ENCODE measurements at places on chromosomes 5 and 9.

GRCh38 chr5:168714046-168714445 is 134.9 kb upstream of the PANK3 start:
- no peaks in the 10 kb centered on the region for H3K36me3 ChIP-seq
- no peak overlapping the region for H3K4me3 ChIP-seq
- peak overlapping the region; percentile 69 for H3K27ac ChIP-seq

- no peak overlapping the region for H3K27ac ChIP-seq
- peaks cover 9% of the 10 kb centered on the region for H3K4me1 ChIP-seq
- H3K27me3 ChIP-seq: no peaks in the 10 kb centered on the region
- peaks cover 17% of the 10 kb centered on the region for H3K36me3 ChIP-seq
- no peak for DNase-seq
Observed at GRCh38 chr9:77316058-77316457, 138.7 kb downstream of the VPS13A start.

DNA sequence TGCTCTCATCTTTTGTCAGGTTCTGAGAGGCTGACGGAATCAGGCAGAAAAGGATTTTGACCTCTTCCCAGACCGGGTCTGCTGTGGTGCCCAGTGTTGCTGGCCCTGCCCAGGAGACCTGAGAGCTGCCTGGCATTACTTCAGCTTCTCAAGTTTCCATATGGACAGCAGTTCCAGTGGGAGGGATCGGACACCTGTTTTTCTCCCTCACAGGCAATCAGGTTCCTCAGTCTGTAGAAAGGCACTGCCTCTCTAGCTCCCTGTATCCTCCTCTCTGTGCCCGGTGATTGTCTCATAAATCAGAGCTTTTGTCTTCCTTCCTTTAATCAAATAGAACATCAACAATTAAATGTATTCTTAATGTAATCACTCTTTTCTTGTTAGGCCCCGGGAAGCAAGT is 198.7 kb downstream of the SEMA6A start:
- H3K27me3 ChIP-seq: no peaks in the 10 kb centered on the region
- H3K36me3 ChIP-seq: no peaks in the 10 kb centered on the region
- H3K27ac ChIP-seq: peak overlapping the region; percentile 23
- no peak overlapping the region for H3K4me3 ChIP-seq

DNA sequence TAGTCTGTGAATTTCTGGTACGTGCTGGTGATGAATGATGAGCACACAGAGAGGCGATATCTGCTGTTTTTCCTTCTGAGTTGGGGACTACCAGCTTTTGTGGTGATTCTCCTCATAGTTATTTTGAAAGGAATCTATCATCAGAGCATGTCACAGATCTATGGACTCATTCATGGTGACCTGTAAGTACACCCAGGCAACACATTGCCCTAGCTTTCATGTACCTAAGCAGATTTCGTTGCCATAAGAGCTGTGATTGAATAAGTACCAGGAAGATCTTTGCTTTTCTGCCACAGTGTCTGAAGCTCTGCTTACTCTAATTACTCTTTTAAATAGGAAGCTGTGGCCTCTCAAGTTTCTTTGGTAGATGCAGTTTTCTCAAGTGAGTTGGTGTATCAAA is 397.8 kb downstream of the ARRDC3 start:
- no peak overlapping the region for H3K27ac ChIP-seq
- no peak for DNase-seq
- H3K4me1 ChIP-seq: peaks cover 16% of the 10 kb centered on the region
- peaks cover 6% of the 10 kb centered on the region for H3K36me3 ChIP-seq
- peaks cover 43% of the 10 kb centered on the region for H3K27me3 ChIP-seq

DNA sequence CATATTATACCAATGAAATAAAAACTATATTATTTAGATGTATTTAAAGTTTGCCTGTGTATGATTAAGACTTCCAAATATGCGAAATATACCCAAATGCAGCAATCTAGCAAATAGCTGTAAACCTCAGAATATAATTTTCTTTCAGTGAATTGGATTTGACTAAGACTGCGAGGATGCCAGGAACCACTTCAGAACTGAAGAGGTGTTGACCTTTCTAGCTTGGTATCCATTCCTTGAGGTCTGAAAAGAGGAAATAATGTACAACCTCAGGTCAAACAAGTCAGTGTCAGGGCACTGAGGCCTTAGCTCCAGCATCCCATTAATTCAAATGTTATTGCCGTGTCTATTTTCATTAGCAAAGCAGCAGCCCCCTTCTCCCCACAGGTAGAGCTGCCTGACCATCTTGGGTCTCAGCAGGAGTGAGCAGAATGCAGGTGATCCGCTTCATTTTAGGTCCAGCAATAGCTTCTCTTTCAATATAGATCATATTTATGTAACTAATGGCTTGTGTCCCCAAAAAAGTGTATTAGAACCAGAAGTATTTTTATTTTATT is 100.0 kb downstream of the KIAA1958 start:
- no peaks in the 10 kb centered on the region for H3K27me3 ChIP-seq

DNA sequence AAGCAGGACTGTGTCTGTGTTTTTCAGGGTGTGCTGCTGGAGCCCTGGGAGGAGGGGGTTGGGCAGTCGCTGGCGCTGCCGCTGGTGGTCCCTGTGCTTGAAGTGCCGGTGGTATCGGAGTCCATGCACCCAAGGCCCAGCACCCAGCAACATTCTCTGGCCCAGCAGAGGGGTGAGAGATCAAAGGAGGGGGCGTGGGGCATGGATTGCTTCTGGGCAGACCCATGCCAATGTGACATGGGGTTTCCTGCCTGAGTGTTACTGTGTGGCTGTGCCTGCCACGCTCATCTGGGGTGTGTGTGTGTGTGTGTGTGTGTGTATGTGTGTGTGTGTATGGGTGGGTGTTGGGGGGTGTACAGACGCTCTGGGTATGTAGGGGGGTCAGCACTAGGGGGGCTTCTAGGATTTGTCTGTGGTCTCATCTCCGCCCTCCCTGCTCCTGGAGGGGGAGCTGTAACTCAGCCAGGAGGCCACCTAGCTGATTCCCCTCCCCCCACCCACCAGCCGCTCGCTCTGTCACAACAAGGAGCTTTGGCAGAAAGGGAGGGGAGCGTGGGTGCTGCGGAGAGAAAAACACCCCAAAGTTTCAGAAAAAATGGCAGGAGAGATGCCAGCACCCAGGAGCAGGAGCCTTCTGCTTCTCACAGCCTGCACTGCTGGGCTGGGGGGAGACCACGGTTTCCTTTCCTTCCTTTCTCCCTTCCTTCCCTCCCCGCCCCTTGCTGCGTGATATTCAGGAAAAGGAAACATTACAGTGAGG is 35.9 kb upstream of the HSPA9 start:
- peak overlapping the region; percentile 60 for H3K4me3 ChIP-seq
- H3K4me1 ChIP-seq: peaks cover 51% of the 10 kb centered on the region
- DNase-seq: no peak
- H3K36me3 ChIP-seq: no peaks in the 10 kb centered on the region

GRCh38 chr5:175021841-175022625 is 297.7 kb downstream of the MSX2 start:
- peaks cover 31% of the 10 kb centered on the region for H3K27me3 ChIP-seq
- H3K4me1 ChIP-seq: no peaks in the 10 kb centered on the region
- H3K27ac ChIP-seq: no peak overlapping the region
- peaks cover 6% of the 10 kb centered on the region for H3K36me3 ChIP-seq

DNA sequence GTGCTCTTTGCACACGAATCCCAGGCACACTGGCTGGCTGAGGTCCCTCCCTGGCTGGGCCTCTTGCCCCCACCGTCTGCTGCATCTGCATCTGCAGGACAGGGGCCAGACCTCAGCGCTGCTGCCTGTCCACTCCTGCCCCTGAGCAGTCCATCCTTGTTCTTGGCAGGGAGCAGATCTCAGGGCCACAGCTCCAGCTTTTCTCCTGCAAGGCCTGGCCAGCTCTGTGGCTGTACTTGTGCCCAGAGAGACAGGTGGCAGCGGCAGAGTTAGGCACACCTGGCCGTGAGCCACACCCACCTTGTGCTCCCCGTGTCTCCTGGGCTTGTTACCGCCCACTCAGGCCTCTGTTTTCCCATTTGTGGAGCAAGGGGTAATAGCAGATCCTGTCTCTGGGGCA is 13.9 kb downstream of the NEK6 start:
- H3K27ac ChIP-seq: no peak overlapping the region

GRCh38 chr9:37060833-37061232 is 26.8 kb upstream of the PAX5 start:
- peaks cover 75% of the 10 kb centered on the region for H3K27me3 ChIP-seq
- no peaks in the 10 kb centered on the region for H3K36me3 ChIP-seq
- H3K4me1 ChIP-seq: no peaks in the 10 kb centered on the region
- H3K4me3 ChIP-seq: no peak overlapping the region
- H3K27ac ChIP-seq: no peak overlapping the region
- DNase-seq: no peak

DNA sequence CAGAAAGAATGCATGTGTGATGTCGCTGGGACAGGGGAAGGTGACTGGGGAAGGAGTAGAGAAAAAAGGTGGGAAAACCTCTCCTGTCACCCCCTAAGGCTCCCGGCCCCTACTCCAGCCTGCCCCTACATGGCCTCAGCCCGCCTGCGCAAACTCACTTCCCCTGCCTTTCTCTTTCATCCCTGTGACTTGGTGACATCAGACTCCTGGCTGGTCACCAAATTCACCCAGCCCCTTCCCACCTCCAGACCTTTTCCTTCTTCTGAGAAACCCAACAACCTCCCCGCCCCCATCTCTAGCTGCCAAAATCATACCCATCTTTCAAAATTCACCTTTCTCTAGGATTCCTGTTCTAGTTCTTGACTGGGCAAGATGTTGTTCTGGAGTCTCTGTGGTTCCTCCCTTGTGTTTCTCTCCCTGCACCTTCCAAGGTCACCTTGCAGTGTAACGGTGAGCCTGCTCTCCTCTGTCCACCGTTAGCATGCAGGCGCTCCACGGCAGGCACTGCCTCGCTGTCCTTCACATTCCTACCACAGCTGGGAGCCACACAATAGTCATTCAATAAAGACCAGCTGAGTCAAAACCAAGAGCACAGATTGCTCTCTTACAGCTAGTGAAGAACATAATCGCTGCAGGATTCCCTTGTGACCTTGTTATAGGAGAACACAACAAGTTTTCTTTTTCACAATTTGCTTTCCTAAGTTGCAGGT is 134.5 kb downstream of the FANCC start:
- DNase-seq: no peak
- H3K36me3 ChIP-seq: no peaks in the 10 kb centered on the region
- no peak overlapping the region for H3K27ac ChIP-seq
- peaks cover 7% of the 10 kb centered on the region for H3K4me1 ChIP-seq
- no peaks in the 10 kb centered on the region for H3K27me3 ChIP-seq

DNA sequence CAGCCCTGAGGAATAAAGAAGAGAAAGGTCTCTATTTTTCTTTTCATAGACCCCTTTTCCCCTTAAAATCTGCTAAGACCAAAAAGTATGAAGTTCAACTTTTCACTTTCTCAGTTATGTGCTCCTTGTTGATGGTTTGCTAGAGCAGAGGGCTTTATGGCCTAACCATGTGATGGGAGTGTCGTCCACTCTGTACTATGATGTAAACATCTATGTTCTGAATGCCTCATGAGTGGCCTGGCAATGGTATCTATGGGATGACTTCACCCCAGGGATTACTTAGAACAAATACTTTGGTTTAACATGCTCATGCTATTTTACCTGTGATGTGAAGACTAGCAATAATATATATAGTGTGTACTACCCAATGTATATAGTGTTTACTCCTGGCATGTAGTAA is 43.7 kb upstream of the MIER3 start:
- H3K4me3 ChIP-seq: no peak overlapping the region
- no peak for DNase-seq
- H3K27ac ChIP-seq: no peak overlapping the region
- no peaks in the 10 kb centered on the region for H3K4me1 ChIP-seq
- H3K27me3 ChIP-seq: no peaks in the 10 kb centered on the region

GRCh38 chr5:108233617-108234155 is 148.2 kb downstream of the FBXL17 start:
- no peak for DNase-seq
- no peaks in the 10 kb centered on the region for H3K27me3 ChIP-seq
- H3K4me3 ChIP-seq: no peak overlapping the region

DNA sequence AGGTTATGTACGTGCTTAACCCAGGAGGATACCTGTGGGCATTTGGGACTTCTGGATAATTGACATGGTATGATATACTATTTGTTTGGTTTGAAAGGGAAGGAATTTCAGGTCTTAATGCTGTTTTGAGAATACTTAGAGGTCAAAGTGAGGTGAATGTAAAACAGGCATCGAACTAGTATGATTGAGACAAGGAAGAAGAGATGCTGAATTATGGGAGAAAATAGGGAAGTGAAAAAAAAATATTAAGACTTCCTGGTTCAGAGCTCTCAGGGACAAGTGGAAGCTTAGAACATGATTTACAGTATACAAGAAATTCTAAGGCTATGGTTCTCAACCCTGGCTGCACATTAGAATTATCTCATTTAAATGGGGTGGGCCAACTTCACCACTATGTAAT is 115.3 kb downstream of the CD180 start:
- H3K36me3 ChIP-seq: no peaks in the 10 kb centered on the region
- H3K4me3 ChIP-seq: no peak overlapping the region
- H3K27ac ChIP-seq: no peak overlapping the region
- peaks cover 32% of the 10 kb centered on the region for H3K4me1 ChIP-seq
- H3K27me3 ChIP-seq: no peaks in the 10 kb centered on the region

- H3K36me3 ChIP-seq: peaks cover 2% of the 10 kb centered on the region
- H3K27ac ChIP-seq: no peak overlapping the region
- no peaks in the 10 kb centered on the region for H3K4me1 ChIP-seq
- H3K27me3 ChIP-seq: no peaks in the 10 kb centered on the region
- DNase-seq: no peak
Observed at GRCh38 chr9:137411260-137411644, 11.7 kb downstream of the EXD3 start.

GRCh38 chr9:16335788-16336580 is 534.5 kb downstream of the BNC2 start:
- H3K27me3 ChIP-seq: no peaks in the 10 kb centered on the region
- no peak overlapping the region for H3K27ac ChIP-seq
- peaks cover 8% of the 10 kb centered on the region for H3K4me1 ChIP-seq
- H3K36me3 ChIP-seq: no peaks in the 10 kb centered on the region
- no peak overlapping the region for H3K4me3 ChIP-seq
- no peak for DNase-seq

- no peaks in the 10 kb centered on the region for H3K27me3 ChIP-seq
- no peak overlapping the region for H3K4me3 ChIP-seq
- peaks cover 5% of the 10 kb centered on the region for H3K4me1 ChIP-seq
- no peaks in the 10 kb centered on the region for H3K36me3 ChIP-seq
- H3K27ac ChIP-seq: no peak overlapping the region
Observed at GRCh38 chr5:138128334-138128733, 10.9 kb downstream of the NME5 start.

DNA sequence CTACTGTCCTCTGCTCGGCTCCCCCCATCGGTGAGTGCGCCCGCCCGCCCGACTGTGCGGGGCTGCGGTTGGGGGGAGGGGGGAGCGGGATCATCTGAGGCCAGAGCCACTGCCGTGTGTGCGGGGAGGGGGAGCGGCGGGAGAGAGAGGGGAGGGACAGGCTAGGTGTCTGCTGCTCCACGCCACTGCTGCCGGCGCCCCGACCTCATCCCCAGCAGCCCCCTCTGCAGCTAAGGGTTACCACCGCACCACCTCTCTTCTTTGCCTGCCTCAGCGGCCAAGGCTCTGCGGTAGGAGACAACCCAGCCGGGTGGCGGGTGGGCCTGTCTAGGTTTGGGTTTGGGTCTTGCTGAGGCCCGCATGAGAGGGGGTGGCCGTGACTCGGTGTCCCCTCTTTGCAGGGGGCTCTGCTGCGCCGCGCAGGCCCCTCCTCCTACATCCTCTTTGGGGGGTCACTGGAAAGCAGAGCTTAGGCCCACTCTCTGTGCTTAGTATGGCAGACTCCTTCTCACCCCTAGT is 670 bp upstream of the PURA start:
- no peaks in the 10 kb centered on the region for H3K36me3 ChIP-seq
- DNase-seq: no peak
- peak overlapping the region; percentile 64 for H3K27ac ChIP-seq
- peak overlapping the region; percentile 79 for H3K4me3 ChIP-seq
- peaks cover 54% of the 10 kb centered on the region for H3K27me3 ChIP-seq

- H3K4me3 ChIP-seq: no peak overlapping the region
- no peak for DNase-seq
- no peaks in the 10 kb centered on the region for H3K27me3 ChIP-seq
- no peaks in the 10 kb centered on the region for H3K36me3 ChIP-seq
- no peak overlapping the region for H3K27ac ChIP-seq
Observed at GRCh38 chr5:179209359-179210150, 135.7 kb downstream of the ADAMTS2 start.
